Natural killer cell treated with Interleukin-12 subunit alpha and Interleukin-12 subunit beta and Interleukin-15 and Interleukin-18, amount 100 ng/mL, for 72 hours (primary cell): ENCODE measurements at places on chromosomes 5 and 9. TPM values are rescaled to one million over a fixed set of nuclear protein-coding genes. Genes with fewer than 3 reads are reported as not detected.

The LOX gene
- total RNA-seq, result not detected

DNA sequence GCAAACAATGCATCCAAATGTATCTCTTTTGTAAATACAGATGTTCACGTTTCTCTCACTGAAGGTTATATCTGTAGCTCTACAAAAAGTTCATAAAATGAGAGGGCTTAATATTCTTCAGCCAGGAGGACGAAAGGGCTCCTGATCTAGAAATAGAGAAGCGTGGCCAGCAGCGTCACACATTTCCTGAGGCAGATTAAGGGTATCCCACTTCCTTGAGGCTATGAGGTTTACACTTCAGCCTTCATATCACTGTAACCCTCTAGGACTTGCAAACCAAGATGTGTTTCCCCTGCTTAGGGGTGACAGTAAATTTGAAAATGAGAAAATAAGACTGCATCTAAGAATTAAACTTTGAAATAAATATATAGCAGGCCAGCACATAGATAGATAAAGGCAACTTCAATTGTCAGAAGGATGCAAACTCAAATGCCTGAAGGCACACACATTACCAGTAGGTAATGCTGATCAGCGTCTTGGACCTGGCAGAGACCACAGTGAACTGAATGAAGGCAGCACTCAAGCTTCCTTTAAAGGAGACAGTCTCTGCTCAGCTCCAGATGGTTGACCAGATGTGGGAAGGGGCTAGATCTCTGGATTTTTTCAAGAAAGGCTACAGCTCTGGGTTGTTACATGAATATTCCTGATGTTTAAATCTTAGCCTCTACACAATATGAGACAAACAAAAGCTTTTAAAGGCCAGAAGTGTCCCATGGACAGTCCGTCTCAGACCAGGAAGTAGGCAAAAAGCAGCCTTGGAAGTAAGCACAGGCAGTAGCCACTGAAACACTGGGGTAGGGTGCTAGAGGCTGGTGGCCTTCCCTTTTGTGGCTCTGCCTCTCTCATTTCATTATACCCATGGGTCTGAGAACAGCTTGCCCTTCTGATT lies 197.7 kb downstream of the MCTP1 start:
- peak; percentile 62 for DNase-seq

- no peak for DNase-seq
These were observed 26.7 kb upstream of the FSD1L start for GRCh38 chr9:105421154-105421553.

DNA sequence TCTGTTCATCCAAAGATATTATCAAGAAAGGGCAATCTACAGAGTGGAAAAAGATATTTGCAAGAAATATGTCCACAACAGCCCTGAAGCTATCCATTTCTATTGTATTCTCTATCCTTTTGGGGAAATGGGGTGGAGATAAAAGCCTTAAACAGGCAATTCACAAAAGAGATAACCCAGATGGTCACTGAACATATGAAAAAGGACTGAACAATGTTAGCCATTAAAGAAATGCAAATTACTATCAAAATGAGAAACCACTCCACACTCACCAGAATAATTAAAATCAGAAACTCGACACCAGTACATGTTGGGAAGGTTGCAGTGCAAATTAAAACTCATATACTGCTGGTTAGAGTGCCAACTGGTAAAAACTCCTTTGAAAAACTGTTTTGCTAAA lies 955.2 kb upstream of the DMAC1 start:
- no peak for DNase-seq

GRCh38 chr5:80150731-80151130 lies 105.1 kb downstream of the SERINC5 start:
- no peak for DNase-seq

DNA sequence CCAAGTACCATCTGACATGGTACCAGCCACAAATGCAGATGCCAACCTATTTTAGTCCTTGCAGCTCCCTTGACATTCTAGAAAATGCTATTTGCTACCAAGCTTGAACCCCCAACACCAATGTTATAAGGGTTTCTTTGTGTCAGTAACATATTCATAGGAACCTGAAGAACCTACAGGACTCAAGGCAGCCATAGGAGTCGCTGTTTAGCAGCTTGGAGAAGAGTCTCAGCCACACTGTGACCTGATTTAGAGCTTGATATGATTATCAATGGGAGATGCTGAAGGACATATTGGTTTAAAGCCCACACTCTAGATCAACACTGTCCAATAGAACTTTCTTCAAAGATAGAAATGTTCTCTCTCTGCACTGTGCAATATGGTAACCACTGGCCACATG lies 6.4 kb upstream of the ZFR start:
- DNase-seq, result no peak

GRCh38 chr5:10607023-10607665 lies 43.3 kb downstream of the ANKRD33B start:
- DNase-seq, result no peak
